ENCODE measurements at places on chromosomes 2 and 18. TPM values are rescaled to one million over a fixed set of nuclear protein-coding genes. Genes with fewer than 3 reads are reported as not detected.

The GPR45 gene
- total RNA-seq, result not detected

The DPP4 gene
- 6.9 TPM for total RNA-seq

The MALL gene
- 20.8 TPM for total RNA-seq

The TNS1 gene
- total RNA-seq, result 449 TPM

The MREG gene
- 5.7 TPM for total RNA-seq

DNA sequence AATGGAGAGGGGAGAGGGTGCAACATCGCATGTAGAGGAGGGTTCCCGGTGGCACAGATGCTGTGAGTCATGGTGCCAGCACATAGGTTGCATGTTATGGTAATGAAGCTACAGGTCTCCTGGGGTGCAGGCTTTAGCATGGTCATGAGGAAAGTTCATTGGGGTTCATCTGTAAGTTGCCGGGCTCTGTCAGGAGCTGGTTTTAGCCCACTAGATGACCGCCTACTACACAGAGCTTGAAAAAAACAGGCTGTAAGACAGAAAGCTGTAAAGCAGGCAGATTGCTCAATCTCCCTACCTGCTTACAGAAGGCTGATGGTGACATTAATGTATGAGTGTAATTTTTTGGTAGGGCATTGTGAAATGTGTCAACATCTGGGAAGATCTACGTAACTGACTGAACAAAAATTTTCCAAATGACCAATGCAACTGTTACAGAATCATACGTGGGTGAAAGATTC, 23.9 kb downstream of the DYSF start:
- DNase-seq, result peak; percentile 55

GRCh38 chr2:134934150-134934549, 15.5 kb downstream of the CCNT2 start:
- DNase-seq, result no peak

- DNase-seq, result no peak
Measured at GRCh38 chr18:55592572-55592971, 4.6 kb upstream of the TCF4 start.

DNA sequence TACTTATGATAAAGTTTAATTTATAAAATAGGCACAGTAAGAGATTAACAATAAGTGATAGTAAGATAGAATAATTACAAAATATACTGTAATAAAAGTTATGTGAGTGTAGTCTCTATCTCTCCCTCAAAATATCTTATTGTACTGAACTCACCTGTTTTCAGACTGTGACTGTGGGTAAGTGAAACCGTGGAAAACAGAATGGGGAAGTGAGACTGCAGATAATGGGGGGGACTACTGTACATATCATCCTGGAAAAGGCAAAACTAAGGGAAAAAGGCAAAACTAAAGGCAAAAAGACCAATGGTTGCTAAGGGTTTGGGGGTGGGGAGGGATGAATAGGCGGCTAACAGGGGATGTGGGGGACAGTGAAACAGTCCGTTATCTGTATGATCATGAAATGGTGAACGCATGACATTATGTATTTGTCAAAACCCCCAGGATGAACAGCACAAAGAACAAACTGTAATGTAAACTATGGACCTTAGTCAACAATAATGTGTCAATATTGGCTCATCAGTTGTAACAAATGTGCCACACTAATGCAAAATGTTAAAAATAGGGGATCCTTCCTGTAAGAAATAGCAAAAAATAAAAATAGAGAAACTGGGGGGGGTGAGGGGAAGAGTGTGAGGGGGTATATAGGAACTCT, 93.8 kb downstream of the EPB41L3 start:
- no peak for DNase-seq

- no peak for DNase-seq
Measured at GRCh38 chr2:97678298-97678697, 8.8 kb downstream of the C2orf92 start.

DNA sequence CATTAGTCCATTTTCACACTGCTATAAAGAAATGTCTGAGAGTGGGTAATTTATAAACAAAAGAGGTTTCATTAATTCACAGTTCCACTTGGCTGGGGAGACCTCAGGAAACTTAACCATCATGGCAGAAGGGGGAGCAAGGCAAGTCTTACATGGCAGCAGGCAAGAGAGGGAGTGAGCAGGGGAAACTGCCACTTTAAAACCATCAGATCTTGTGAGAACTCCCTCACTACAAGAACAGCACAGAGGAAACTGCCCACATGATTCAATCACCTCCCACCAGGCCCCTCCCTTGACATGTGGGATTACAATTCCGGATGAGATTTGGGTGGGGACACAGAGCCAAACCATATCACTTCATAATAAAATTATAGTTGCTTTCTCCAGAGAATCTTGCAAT, 365.5 kb upstream of the ID2 start:
- DNase-seq, result no peak

GRCh38 chr2:61229936-61230335, 67.9 kb downstream of the C2orf74 start:
- no peak for DNase-seq
